NCI-H187 (cell line): ENCODE measurements at places on chromosomes 12 and 14.
A peak's percentile ranks its signal among the peaks of the same experiment; 100 is the strongest.

DNA sequence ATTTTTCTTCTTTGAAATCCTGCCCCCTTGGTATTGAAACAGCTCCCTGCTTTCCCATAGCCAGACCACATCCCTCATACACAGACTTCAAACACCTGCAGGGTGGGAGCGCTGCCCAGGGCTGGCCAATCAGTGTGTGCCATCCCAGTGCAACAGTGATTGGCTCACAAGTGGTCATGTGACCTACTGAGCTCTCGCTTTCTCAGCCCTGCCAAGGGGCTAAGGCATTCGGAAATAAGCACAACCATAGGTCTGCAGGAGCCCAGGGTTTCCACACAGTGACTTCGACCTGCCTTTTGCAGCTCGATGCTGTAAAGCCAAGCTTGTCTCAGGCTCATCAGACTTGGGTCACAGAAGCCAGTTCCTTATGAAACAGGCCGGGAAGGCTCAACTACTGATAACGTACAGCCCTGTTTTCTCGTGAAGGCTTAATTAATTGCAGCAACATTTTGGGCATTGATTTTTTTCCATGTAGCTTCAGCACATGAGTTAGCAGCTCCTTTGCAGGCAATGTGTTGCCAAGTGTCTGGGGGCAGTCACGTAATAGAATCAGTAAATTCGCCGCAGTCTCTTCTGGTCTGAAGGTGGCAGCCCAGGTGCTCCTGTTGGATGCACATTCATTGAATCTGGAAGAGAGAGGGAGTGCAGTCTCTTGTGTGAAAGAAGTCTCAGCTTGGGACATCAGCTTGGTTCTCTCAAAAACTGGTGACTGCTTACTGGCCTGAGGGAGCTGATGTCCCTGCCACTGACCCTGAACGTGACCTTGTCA, 1091.8 kb downstream of the AACS start:
- DNase-seq = no peak

- DNase-seq = no peak
These were observed 409.2 kb downstream of the IPO8 start for GRCh38 chr12:30286345-30286926.

DNA sequence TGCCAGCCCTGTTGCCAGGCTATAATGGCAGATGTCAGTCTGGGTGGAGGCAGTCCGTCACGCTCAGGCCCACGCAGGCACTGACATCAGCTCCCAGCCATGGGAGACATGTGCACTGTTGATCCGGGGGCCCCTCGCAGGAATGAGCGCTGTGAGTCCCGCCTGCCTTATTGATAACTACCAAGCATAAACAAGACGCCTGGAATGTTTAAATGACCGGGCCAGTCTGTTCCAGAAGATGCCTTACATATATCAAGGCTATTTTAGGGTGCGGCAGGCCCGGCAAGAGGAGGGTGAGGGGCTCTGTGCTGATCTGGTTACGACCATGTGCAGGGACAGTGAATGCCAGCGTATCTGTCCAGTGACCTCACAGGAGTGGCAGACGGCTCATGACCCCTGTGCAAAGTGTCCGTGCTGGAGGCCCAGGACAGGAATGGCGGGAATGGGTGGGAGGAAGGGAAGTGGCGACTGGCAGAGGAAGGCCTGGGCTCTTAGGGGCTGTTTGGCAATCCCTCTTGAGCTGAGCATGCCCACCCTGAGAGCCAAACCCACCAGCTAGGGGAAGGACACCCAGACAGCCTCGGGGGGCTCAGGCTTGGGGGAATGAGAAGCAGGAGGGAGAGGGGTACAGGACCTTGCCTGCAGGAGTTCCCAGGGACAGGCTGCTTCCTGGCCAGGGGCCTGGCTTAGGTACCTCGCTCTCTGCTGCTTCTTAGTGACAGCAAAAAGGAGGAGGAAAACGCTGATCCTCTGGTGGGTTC, 49.3 kb downstream of the DLK1 start:
- DNase-seq = no peak

DNA sequence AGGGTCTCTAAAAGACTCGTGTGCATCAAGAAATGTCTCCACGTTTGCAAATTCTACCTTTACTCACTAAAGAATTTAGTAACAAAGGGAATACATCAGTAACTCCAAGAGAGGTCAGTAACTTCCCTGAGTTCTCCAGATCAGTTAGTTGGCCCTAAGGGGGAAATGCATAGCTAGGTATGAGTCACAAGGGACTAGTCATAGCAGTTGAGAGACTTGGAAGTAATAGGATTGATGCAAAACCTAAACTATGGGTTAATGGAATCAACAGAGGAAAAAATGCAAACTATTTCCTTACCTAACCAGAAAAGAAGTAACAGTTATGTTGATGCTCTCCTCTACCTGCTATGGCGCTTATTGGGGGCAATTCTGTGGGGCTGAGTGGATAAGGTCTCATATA, 148.8 kb upstream of the GARIN6 start:
- DNase-seq = no peak

DNA sequence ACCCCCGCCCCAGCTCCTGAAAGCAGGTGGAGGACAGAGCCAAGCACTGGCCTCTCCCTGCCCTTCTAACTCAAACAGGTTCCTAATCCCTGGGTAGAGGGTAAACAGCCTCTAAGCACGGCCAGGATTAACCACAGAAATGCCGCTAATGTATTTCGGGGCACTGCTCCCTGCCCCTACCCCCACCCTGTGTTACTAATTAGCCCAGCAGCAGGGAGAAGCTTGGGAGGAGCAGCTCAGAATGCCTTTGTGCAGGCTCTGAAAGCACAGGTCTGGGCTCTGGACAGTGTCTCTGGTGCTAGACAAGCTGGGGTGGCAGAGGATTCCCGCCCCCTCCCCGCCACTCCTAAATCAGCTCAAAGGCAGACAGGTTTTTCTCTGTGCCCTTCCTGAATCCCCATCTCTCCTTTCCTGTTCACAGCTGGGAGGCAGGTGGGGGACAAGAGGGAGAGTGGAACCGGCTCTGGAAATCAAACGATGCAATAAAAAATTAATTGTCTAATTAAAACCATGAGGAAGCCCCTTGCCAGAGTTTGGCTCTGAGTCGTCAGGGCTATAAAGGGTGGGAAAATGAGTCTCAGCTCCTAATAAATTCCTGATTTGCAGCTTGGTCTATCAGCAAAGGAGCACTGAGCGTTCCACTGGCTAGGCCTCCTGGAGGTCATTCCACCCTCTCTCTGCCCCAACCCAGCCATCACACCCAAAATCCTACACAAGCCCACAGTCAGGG, 53.0 kb downstream of the SMUG1 start:
- DNase-seq = peak; percentile 48

DNA sequence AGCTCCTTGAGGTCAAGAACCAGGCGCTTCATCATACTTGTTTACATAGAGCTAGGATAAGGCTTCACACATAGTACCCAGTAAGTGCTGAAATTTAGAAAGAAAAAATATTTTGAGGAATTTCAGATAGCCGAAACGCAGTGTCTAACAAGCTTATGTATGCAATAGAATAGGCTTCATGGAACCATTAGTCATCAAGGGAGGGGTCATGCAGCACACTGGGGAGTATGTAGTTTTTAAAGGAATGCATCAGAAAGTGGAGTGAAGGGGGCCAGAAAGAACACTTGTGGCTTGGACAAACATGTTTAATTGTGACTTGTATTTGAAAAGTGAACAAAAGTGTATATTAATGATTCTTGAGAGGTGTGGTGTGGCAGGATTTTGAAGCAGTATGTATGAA, 38.1 kb downstream of the DBX2 start:
- DNase-seq = no peak

DNA sequence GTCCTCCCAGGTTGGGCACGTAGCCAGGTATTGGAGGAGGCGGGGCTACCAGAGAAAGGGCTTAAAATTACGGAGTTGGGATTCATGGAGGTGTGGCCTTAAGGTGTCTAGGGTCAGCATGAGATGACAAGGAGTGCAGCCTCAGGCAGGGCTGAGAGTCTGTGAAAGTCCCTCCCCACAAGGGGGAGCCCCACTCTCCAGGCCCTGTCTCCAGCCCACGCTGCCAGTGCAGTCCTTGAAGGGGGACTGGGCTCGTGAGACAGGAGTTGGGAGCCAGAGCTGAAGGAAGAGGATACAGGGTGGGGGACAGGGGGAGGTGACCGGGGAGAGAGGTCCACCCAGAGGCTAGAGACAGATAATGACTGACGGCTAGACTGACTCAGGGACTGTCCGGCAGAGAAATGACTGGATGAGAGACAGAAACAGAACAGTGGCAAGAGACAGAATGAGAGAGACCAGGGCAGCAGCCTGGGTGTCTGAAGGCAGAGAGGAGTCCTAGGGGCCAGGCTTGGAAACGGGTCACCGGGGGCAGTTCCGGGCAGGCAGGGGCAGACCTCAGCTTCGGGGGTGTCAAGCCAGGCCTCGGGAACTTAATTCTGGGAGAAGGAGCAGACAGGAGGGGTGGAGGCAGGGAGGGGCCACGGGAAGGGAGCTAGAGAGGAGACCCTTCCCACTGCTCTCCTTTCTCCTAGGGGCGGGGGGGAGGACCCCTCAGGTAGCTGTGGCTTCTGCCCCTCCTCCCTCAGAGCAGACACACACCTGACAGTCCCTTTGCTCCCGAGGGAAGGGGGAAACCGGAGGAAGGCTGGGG, 970 bp downstream of the CDH24 start:
- no peak for DNase-seq

GRCh38 chr14:92481386-92481785, 32.2 kb upstream of the RIN3 start:
- no peak for DNase-seq

- DNase-seq = no peak
These were observed 92.4 kb downstream of the SETD3 start for GRCh38 chr14:99388286-99388685.

DNA sequence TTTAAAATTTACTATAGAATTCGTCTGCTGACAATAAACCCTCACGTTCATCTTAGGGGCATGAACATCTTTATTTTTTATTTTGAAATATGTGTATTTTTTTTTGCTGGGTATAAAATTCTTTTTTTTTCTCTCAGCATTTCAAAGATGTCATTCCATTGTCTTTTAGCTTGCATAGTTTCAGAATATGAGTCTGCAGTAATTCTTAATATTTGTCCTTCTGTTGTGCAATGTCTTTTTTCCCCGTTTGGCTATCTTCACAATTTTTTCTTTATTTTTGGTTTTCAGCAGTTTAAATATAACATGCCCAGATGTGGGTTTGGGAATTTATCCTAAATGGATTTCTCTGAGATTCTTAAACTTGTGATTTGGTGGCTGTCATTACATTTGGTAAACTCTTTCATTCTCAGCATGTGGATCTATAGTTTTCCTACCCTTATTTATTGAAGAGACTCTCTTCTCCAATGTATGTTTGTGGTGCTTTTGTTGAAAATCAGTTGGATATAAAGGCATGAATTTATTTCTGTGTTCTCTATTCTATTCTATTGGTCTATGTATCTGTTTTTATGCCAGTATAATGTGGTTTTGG, 37.8 kb upstream of the PLBD1 start:
- DNase-seq = no peak

DNA sequence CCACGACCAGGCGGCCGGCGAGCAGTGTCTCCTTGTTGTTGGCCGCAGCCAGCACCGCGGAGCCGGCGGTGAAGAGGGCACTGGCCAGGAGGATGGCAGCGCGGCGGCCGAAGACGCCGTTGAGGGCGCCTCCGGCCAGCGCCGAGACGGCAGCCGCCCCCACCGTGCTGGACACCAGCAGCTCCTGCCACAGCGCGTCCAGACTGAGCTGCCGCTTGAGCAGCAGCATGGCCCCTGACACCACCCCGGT, 691 bp downstream of the SLC2A13 start:
- DNase-seq = no peak
